ENCODE measurements at places on chromosomes 2 and 18. TPM values are rescaled to one million over a fixed set of nuclear protein-coding genes. Genes with fewer than 3 reads are reported as not detected.

GRCh38 chr18:7304061-7304370 is 73.1 kb downstream of the LRRC30 start:
- DNase-seq, result no peak

GRCh38 chr2:53600815-53601214 is 166.8 kb upstream of the CHAC2 start:
- no peak for DNase-seq

- no peak for DNase-seq
These were observed 55.1 kb upstream of the SIX3 start for GRCh38 chr2:44886414-44886813.

DNA sequence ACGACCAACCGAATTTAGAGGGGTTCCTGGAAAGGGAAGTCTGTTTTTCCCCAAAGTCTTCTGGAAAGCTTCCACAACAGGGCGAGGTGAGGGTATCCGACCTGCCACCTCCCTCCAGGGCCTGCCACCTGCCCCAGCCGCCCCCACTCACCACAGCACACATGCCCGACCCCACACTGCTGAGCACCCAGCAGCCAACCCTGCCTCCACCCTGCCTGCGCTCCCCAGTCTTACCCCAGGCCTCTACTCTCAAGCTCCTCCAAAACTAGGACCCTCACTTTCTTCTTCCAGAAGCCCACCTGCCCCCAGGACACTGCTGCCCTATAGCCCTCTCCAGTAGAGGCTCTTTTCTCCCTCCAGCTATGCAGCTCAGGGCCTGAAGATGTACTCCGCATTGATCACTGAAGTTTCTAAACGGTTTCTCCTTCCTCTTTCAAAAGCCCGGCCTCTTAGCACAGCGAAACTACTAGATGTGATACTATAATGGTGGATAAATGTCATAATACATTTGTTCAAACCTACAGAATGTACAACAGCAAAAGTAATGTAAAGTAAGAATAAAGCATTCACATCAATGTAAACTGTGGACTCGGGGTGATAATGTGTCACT is 128.8 kb upstream of the SLC1A4 start:
- no peak for DNase-seq

- DNase-seq, result no peak
These were observed 258.9 kb upstream of the GULP1 start for GRCh38 chr2:188032786-188033185.

- DNase-seq, result no peak
These were observed 13.4 kb upstream of the MAT2A start for GRCh38 chr2:85525567-85525966.

DNA sequence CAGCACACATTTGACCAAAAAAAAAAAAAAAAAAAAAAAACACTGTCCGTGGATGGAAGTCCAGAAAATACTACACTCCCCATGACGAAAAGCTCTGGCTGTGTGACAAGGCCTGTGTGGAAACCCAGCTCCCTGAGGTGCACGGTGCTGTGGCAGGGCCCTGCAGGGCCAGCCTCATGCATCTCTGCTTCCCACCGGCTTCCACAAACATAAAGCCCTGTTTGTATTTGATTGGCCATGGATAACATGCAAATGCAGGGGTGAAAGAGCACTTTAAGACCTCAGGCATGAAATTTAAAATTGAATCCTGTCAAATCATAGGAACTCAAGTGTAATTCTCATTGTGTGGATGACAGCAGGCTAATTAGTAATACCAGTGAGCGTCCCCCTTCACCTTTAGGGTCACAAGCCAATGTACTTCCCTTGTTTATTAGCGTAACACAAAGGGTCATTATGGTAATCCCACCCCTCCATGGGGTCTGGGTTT is 757.2 kb downstream of the GALR1 start:
- no peak for DNase-seq

DNA sequence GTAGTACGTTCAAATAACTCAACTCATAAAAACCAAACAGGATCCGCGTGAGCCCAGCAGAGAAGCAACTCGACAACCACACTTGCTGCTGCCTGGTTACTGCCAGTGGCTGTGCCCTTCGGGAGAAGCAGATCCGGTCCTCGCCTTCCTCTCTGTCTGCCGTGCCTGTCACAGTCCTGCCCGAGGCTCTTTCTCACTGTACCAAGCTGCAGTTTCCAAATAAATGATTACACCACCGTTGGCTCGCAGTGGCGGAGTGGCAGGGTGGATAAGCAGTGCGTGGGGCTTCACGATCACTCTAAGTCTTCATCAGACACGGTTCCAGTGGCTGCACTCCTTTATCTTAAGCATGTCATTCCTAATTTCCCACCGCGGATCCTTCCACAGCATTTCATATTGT is 26.1 kb upstream of the SALL3 start:
- DNase-seq, result no peak

The IL1A gene
- total RNA-seq, result not detected

The PID1 gene
- 83.6 TPM for total RNA-seq

The MOCOS gene
- total RNA-seq, result 0.49 TPM

The ZNF513 gene
- 5.0 TPM for total RNA-seq

The MARCHF4 gene
- total RNA-seq, result not detected

The NXPH2 gene
- total RNA-seq, result not detected

The TUBA3E gene
- total RNA-seq, result not detected

The VRK2 gene
- total RNA-seq, result 32.8 TPM
